Stimulated activated CD4-positive, alpha-beta T cell treated with anti-CD3 and anti-CD28 coated beads, Interleukin-1b, Interleukin-23, amount 100 ng/mL, for 48 hours (primary cell): ENCODE measurements at places on chromosomes 5 and 9.
A peak's percentile ranks its signal among the peaks of the same experiment; 100 is the strongest.

GRCh38 chr9:134589748-134590147 lies 51.9 kb upstream of the COL5A1 start:
- DNase-seq: no peak

- DNase-seq: no peak
These were observed 193.0 kb downstream of the SPOCK1 start for GRCh38 chr5:137305971-137306602.

- DNase-seq: no peak
These were observed 53.9 kb downstream of the C9orf57 start for GRCh38 chr9:72006501-72006900.

DNA sequence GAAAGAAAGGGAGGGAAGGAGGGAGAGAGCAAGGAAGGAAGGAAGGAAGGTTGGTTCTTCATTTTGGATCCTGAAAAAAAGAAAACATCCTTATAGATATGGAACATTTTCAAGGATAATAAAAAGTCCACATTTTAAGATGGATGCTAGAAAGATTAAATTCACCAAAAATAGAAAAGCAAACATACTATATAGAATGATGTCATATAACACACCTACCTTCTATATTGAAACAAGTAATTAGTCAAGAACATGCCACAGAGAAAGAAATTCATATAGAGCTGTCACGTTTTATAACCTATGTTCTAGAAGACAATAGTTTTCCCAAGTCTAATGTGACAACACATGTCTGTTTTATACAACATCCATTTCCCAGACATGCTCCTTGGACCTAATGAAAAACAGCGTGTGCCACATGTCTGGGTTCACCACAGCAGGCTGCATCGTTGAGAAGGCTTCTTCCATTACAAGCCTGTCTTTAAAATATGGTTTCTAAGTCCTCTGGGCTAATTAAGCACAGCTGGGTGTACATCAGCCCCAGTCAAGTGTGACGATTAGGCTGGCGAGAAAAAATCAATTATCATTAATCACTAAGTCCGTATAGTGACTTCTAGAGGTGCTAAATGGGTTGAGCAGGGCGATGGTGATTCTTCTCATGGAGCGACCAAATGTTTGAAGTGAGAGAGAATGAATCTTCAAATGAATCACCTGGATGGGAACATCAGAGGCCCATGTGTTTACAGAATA lies 301.8 kb downstream of the TLE1 start:
- no peak for DNase-seq

DNA sequence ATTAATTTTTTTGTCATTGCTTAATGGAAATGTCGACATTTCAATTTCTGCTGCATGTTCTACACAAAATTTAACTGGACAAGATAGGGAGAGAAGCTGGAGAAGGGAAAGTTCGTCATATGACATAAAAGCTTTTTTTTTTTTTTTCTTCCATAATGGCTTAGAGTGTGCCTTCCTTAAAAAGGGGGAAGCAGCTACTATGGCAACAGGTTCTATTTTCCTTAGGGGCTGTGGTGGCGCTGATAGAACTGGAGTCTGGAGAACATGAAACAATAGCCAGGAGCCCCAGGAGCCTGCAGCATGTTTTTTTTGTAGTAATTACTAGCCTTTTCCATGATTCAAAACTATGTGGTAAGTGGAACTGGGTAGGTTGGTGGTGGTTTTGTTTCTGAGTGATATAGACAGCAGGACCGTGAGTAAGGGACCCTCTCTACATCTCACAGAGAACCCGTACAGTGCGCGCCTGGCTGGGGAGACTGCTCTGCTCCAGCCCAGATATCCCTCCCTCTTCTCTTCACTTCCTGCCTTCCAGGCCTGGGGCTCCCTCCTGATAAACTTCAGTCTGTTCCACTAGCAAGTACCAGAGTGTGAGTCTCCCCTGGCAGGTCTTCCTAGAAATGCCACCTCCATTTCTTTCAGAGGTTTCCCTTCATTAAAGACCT lies 301.6 kb downstream of the NR3C1 start:
- DNase-seq: peak; percentile 64

- DNase-seq: no peak
These were observed 259.6 kb upstream of the NR4A3 start for GRCh38 chr9:99561961-99562565.

GRCh38 chr9:89234205-89235067 lies 55.8 kb upstream of the SHC3 start:
- peak; percentile 55 for DNase-seq

- DNase-seq: no peak
These were observed at the start of gene PCDHGA9 for GRCh38 chr5:141402553-141403243. Gene PCDHGA9 (plus strand): TSS chr5:141402778. CDS start chr5:141402953, 175 bp downstream.

DNA sequence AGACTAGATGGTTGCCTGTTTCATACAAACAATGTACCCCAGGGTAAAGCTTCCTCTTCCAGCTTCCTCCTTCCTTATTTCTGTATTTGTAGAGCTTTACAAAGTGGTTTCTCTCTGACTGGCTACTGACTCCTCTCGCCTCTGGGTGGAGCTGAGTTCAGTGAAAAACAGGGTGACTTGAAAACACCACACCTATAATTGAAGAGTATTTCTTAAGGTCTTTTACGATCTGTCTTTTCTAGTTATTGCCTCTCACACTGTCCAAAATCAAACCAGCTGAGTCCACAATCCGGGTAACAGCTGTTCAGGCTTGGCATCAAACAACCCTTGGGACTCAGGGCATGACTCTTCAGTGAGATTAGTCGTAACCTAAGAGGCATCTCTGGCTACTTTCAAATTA lies 200.4 kb downstream of the ARRDC3 start:
- DNase-seq: no peak

- DNase-seq: no peak
These were observed 846 bp upstream of the NSG2 start for GRCh38 chr5:174044466-174045254.

- no peak for DNase-seq
These were observed 161.1 kb downstream of the CSNK1G3 start for GRCh38 chr5:123673107-123673506.

DNA sequence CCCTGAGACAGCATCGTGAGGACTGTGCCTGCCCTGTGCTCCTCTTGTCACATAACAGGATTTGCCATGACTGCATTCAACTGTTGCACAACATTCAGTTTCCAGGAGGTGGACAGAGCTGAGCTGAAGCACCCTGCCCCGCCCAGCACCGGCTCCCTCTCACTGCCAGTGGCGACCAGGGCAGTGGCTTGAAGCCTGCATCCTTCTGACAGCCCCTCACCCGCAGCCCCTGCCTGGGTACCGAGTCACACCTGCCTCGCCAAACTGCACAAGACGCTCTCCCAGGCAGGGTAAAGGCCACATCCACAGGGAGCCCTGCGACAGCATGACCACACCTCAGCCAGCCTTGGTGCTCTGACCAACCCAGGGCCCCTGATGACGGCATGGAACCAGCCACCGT lies 59.9 kb upstream of the ZNF354A start:
- DNase-seq: no peak

GRCh38 chr9:136303825-136304416 lies at the start of gene CCDC187:
Gene CCDC187 (minus strand): TSS chr9:136304094. CDS start chr9:136303830, 264 bp downstream.
- no peak for DNase-seq

DNA sequence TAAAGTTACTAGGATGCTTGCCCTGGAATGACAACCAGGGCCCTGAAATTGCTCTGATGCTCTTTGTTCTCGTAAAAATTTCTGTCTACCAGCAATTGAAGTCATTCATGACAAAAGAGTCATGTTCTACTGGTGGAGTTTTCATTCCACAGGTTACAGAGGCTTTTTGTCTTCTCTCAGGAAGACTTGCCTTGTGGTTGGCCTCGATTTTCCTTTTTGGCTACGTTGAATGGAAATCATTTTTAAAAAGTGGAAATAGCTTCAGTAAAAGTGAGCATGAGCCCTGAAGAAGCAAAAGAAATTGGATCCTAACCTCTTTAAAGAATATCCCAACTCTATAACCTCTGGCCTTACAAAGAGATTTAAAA lies 255.2 kb downstream of the AOPEP start:
- DNase-seq: no peak

- DNase-seq: no peak
These were observed 40.8 kb downstream of the SNX18 start for GRCh38 chr5:54558362-54558761.

DNA sequence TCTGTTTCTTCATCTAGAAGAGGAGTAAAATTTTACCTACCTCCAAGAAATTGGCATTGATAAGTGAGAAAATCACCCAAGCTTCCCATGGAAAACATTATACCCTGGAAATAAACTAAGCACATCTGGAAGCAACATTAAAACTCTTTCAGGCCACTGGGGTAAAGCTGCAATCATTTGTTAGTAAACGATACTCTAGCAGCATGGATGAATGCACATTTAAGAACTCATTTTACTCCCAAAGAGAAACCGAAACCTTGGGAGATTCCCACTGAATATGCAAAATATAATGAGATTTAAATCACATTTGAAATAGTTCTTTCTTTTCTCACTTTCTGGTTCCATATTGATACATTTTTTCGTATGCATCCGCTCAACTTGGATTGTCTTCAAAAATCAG lies 467.5 kb downstream of the EFNA5 start:
- no peak for DNase-seq

DNA sequence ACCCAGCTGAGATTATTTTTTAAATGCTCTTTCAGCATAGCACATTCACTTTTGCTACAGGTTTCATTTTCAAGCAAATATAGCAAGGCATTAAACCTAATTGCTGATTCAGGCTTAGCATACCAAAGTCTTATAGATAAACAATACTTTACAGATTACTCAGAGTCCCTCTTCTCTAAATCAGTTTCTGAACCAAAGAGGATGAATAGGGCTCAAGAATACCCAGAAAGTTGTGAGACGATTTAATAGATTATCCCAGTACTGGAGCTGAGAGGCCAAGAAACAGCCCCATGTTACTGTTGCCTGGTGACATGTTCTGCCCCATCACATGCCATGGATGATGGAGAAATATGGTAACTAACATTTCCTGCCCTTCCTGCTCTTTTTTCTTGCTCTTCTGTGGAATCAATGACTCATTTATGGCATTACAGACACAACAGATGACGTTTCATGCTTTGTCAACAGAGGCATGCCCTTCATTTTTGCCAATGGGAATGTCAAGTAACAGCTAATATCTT lies 18.1 kb upstream of the SSBP2 start:
- DNase-seq: no peak

DNA sequence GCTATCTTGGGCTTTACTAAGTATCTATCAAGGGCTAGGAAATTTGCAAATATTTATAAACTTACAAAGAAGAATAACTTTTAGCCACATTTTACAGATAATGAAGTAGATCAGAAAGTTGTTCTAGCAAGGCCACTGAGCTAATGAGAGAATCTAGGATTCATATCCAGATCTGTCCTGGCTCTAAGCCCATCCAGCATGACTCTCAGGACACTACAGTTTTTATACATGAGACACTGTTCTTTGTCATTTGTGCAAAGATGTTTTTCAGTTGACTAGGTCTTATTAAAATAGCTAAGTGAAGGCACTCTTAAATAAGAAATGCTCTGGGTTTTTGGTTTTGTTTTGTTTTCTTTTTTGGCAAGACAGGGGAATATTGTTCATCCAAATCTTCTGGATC lies 273.1 kb downstream of the GABRB2 start:
- DNase-seq: no peak

GRCh38 chr9:115593587-115594091 lies 475.7 kb upstream of the TNC start:
- no peak for DNase-seq

GRCh38 chr9:107717529-107718314 lies 228.2 kb upstream of the KLF4 start:
- no peak for DNase-seq

- no peak for DNase-seq
These were observed 58.1 kb downstream of the STARD4 start for GRCh38 chr5:111454198-111454622.

DNA sequence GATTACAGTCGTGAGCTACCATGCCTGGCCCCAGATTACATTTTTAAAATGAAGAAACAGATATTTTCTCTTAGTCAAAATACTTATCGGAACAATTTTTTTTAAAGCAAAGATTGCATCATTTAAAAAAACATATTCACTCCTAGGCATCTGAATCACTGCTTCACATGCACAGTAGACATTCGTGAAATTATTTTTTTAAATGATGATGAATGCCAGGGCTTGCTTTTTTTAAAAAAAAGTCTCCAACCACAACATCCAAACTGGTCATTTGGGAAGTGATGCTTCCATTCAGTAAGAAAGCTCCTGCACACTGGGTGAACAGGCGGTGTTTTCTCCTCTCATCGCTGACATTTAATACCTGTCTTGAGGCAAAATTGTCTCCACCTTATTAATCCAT lies 223.0 kb upstream of the DMRT1 start:
- no peak for DNase-seq

DNA sequence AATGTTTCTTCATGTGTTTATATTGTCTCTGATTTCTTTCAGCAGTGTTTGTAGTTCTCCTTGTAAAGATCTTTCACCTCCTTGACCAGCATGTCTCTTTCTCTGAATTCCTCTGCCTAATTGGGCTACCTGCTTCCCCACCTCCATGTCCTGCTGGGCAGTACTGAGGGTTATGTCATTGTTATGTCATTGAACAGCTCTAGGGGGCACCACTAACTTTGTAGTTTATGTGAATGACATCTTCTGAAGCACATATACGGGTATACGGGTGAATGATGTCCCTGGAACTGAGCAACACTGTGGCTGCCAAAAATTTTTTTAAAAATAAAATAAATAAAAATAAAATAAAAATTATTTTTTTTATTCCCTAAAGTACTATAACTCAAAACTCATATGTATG lies 16.9 kb upstream of the SNCAIP start:
- DNase-seq: no peak

- DNase-seq: no peak
These were observed 793.3 kb downstream of the SEMA5A start for GRCh38 chr5:8752595-8752994.

- no peak for DNase-seq
These were observed 27.1 kb upstream of the LRRC14B start for GRCh38 chr5:164244-164643.

- DNase-seq: no peak
These were observed at the start of gene EFNA5 for GRCh38 chr5:107670932-107671741. Gene EFNA5 (minus strand): TSS chr5:107670937.

DNA sequence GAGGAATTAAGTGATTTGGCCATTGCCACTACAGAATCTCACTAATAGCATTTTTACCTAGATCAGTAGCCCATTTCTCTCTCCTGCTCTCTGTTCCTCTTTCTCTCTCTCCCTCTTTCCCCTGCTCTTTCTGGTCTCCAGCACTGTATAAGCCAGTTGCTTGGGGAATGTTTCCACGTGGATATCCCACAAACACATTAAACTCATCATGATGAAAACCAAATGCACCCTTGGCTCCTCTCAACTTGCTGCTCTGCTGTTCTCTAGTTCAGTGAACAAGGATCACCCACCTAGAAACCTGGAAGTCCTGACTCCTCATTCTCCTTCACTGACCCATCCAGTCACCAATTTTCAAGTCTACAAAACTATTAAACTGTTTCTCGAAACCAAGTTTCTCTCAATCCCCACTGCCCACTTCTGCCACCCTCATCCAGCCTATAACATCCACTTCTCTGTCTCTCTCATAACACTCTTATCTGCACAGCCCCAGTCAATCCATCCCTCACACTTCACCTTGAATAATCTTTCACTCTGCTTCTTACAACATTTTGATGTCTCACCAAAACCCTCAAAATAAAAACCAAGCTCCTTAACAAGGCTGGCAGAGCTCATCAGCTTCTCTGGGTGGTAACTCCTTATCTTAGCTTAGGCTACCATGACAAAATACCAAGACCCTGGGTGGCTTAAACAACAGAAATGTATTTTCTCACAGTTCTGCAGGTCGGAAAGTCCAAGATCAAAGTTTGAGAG lies 79.3 kb downstream of the ARL15 start:
- no peak for DNase-seq
